ENCODE measurements at places on chromosomes 4 and X. TPM values are rescaled to one million over a fixed set of nuclear protein-coding genes. Genes with fewer than 3 reads are reported as not detected.

RPS6KA6 gene
- total RNA-seq: 6.5 TPM

CXCL3 gene
- total RNA-seq: 4.8 TPM

SORBS2 gene
- total RNA-seq: 1.0 TPM

SLC4A4 gene
- total RNA-seq: 1.8 TPM

TCP11X2 gene
- not detected for total RNA-seq

TRAM1L1 gene
- total RNA-seq: 0.45 TPM

CLNK gene
- not detected for total RNA-seq

WFS1 gene
- total RNA-seq: 13.3 TPM

PDCL2 gene
- not detected for total RNA-seq

AMER1 gene
- 2.5 TPM for total RNA-seq

MAGEA1 gene
- 0.13 TPM for total RNA-seq

BEND2 gene
- not detected for total RNA-seq

SCML1 gene
- 7.4 TPM for total RNA-seq

Measured in A549 treated with Mapracorat at 1 μM for 4 hours (cell line).